ENCODE measurements at places on chromosomes 7 and 10. TPM values are rescaled to one million over a fixed set of nuclear protein-coding genes. Genes with fewer than 3 reads are reported as not detected.

DNA sequence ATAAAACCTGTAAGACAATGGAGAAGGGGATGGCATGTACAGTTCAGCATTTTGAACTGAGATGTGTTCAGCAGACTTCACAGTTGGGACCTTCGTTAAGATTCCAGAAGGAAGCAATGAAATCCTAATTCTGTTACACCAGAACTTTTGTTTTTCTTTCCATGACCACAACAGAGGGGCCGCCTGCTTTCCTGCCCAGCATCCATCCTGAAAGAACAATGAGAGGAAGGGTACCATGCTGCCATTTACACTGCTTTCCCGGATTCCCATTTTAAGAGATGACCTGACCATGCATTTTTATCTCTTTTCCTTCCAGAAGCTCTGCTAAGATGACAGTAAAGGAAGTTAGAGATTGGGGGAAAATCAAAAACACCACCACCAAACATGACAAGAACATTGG, 92.7 kb downstream of the PIP4K2A start:
- DNase-seq: no peak

- no peak for DNase-seq
Measured at GRCh38 chr7:28086198-28086597, 94.4 kb downstream of the JAZF1 start.

DNA sequence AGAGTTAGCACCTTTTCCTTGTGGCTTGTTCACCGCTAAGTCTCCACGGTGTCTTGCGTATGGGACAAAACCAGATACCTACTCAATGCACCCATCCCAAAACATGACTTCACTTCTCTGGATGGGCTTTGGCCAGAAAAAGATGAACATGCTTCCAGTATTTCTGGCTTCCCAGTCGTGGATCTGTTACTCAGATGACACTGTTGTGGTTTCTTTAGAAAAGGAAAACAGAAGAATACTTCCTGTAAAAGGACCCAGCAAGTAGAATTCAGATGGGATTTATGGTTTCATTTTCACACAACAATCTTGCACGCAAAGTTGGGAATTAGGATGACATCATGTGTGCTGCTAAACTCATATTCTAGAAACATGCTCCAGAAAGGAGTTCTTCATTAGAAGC, 216.7 kb downstream of the ADAM12 start:
- DNase-seq: no peak

- no peak for DNase-seq
Measured at GRCh38 chr7:155420116-155420515, 37.8 kb upstream of the EN2 start.

The PTPRZ1 gene
- not detected for total RNA-seq

- no peak for DNase-seq
Measured at GRCh38 chr10:71486484-71487114, 89.9 kb downstream of the CDH23 start.

- DNase-seq: no peak
Measured at GRCh38 chr10:71274901-71275796, 43.9 kb upstream of the SLC29A3 start.

Measured in natural killer cell (primary cell).